Stimulated activated CD8-positive, alpha-beta memory T cell treated with anti-CD3 and anti-CD28 coated beads, Interleukin-4, amount 100 ng/mL, for 1 hour (primary cell): ENCODE measurements at places on chromosomes 3 and 15.

- DNase-seq: no peak
Measured at GRCh38 chr15:35583863-35584528, 38.0 kb upstream of the DPH6 start.

- no peak for DNase-seq
Measured at GRCh38 chr3:194075802-194076460, 60.0 kb upstream of the HES1 start.

DNA sequence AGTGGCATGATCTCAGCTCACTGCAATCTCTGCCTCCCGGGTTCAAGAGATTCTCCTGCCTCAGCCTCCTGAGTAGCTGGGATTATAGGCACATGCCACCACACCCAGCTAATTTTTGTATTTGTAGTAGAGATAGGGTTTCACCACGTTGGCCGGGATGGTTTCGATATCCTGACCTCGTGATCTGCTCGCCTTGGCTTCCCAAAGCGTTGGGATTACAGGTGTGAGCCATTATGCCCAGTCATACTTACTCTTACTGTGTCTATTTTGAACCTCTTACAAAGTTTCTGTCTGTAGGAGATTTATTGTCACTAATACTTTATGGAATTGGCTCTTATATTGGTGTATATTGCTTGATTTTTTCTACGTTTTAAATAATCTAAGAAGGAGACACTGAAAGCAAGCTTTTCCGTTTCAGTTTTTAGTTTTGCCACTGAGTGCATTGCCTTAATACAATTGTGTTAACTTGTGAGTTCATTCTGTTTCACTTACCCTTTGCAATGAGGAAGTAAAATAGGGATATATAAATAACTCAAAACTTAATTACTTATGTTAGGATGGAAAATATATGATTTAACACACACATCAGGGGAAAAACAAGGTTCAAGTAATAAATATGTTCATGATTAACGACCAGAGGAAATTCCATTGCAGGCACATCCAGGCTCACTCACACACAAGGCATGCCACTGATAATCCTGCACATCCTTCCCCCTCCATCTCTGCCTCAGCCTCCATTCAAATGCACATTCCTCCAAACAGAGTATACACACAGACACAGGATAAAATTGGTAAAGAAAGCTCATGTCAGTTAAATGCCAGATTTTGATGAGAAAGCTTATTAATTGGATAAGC is 279.3 kb upstream of the RASGRP1 start:
- no peak for DNase-seq

- DNase-seq: no peak
Measured at GRCh38 chr15:80958818-80959495, 30.7 kb downstream of the MESD start.

- no peak for DNase-seq
Measured at GRCh38 chr3:17110660-17111396, 226.1 kb downstream of the PLCL2 start.
